Esophagus squamous epithelium (tissue), 5 donors: ENCODE measurements at places on chromosomes 11 and 22. TPM values are rescaled to one million over a fixed set of nuclear protein-coding genes. Genes with fewer than 3 reads are reported as not detected.

Gene CASP5
- total RNA-seq, result not detected

Gene GP1BB
- total RNA-seq, result 40.0 TPM

Gene RAB36
- total RNA-seq, result 1.4 TPM

GRCh38 chr11:47991266-47991830 is 11.0 kb downstream of the PTPRJ start:
- DNase-seq, result no peak

GRCh38 chr11:103494491-103494890 is 385.3 kb downstream of the DYNC2H1 start:
- DNase-seq, result no peak

DNA sequence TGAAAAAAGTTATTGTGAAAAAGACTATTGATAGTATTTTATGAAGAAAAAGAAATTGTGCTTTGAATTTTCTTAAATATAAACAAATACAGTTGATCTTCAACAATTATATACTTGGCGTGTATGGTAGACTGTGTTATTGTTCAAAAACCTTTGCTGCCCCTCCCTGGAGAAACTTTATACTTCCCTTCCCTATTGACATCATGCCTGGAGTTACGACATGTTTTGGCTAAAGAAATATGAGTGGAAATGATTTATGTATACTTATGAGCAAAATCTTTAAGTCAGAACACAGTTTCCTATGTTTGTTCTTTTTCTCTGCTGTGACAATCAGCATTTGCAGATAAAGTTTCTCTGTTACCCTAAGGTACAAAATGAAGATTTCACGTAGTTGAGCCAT is 243.8 kb downstream of the TMEM135 start:
- DNase-seq, result no peak

GRCh38 chr11:39668640-39669039 is 1790.8 kb downstream of the LRRC4C start:
- no peak for DNase-seq

Gene PRRG4
- 31.7 TPM for total RNA-seq

Gene GLYAT
- not detected for total RNA-seq

Gene RPLP2
- 477 TPM for total RNA-seq

DNA sequence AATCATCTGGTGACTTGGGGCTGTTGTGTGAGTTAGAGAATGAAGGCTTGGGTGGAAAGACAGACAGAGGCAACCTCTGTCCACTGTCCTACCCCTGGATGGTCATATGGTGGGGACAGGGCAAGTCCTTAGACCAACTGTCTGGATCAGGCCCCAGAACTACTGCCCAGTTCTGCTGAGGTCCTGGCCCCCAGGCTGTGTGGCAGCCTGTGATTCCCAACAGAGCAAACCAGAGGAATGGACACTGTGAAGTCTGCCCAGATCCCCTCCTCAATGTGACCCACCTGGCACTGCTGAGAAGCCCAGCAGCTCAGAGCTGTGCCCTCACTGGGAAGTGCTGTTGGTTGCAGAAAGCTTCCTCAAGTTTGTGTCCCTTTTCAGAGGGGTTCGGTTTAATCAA is 69.0 kb downstream of the GGTLC2 start:
- DNase-seq, result no peak
